ENCODE measurements at places on chromosomes 16 and 17. TPM values are rescaled to one million over a fixed set of nuclear protein-coding genes. Genes with fewer than 3 reads are reported as not detected.

DNA sequence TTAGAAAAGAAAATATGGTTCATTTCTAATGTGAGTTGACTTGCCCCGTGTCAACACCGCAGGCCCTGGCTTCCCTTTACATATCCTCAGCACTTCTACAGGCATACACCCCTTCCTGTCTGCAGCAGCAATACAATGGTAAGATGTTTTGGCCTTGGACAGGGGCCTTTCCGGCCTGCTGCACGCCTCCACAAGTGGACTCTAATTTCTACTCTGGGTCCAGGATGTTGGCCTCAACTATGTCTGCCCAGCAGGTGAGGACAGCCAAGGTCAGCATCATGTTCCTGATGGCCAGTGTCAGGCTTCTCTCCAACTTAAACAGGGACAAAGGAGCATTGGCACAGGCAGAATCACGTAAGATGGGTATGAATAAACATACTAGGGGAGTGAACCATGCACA lies 11.0 kb downstream of the C17orf67 start:
- DNase-seq = no peak

The DRC3 gene
- 1.6 TPM for total RNA-seq

- no peak for DNase-seq
These were observed 73.9 kb downstream of the CDH13 start for GRCh38 chr16:82700541-82701235.

The IKZF3 gene
- 2.8 TPM for total RNA-seq
